ENCODE measurements at places on chromosomes 4 and X.

DNA sequence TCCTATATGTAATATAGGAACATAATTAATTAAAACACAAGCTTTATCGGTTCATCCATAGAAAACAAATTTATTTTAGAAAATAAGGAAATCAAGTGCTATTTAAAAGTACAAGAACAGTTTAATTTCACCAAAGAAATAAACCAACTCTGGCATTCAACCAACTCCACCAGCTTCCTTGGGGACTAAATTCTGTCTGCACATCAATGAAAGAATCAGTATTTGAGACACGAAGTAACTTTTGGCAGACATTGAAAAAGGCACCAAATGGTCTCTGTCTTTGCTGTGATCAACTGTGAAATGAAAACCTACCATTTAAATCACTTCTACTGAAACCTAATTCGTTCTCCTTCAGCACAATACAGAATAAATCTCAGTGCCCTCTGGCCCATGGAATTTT, 719.7 kb upstream of the GRIA3 start:
- no peak for DNase-seq

GRCh38 chr4:23225564-23225963, 532.8 kb downstream of the GBA3 start:
- DNase-seq, result no peak

DNA sequence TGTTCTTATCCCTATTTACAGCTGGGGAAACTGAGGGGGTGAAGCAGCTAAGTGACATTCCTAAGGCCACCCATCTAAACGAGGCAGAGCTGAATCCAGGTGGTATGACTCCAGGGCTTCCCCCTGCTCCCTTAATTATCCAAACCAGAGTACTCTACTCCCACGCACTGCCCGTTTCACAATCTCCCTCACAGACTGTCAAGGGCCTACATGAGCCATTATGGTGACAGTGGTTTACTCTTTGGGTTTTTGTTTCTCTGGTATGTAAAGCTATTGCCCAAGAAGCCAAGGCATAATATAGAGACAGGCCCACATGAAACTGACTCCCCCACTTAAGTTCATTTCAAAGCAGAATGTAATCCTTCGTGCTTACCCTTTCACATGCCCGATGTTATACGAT, 95.1 kb downstream of the NHS start:
- DNase-seq, result no peak

DNA sequence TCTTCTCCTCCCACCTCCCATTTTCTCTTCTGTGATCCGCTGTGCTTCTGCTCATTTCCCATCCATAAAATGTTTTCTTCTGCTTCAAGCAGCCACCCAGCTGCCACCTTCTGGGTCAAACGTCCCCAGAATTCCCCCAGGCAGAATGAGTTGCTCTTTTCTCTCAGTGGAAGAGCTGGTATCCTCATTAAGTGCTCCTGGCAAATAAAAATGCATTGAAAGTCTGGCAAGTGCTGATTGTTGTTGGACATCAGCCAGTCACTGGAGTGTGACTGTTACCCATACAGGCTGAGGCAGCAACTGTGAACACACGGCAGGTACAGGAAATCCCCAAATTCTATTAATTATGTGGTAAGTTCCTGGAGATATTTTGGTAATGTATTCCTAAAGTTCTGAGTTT, 52.6 kb downstream of the LIMCH1 start:
- DNase-seq, result no peak

- no peak for DNase-seq
Measured at GRCh38 chr4:97360733-97361132, 782.5 kb downstream of the STPG2 start.

- no peak for DNase-seq
Measured at GRCh38 chr4:142449771-142450373, 396.2 kb downstream of the INPP4B start.

GRCh38 chrX:47960406-47960805, 43.4 kb downstream of the ZNF182 start:
- no peak for DNase-seq

DNA sequence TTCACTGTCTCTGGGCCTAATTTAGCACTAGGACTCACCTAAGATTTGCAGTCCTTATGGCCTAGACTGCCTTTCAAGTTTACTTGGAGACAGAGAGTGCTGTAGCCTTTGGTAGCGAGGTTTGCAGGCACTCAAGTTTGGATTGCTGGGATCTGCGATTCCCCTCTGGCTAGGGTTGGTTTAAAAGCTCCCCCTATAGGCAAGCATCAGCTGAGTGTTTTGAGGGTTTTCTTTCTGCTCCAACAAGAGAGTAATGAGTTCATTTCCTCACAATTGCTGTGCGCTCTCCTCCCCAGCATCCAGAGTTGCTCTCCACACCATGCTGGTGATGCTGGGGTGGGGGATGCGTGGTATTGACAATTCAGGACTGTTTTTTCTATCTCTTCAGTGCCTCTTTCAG, 206.9 kb downstream of the GLUD2 start:
- DNase-seq, result no peak

GRCh38 chr4:174717828-174718227, 111.2 kb downstream of the GLRA3 start:
- DNase-seq, result peak; percentile 43

GRCh38 chr4:76981644-76982043, 32.1 kb downstream of the SEPTIN11 start:
- no peak for DNase-seq

Measured in muscle of arm (tissue), 14 donors.